ENCODE measurements at places on chromosomes 4 and X.

GRCh38 chr4:117575850-117576249, 458.4 kb upstream of the NDST3 start:
- H3K36me3 ChIP-seq: no peaks in the 10 kb centered on the region
- H3K4me1 ChIP-seq: no peaks in the 10 kb centered on the region
- H3K4me3 ChIP-seq: no peak overlapping the region
- DNase-seq: no peak
- no peak overlapping the region for H3K27ac ChIP-seq

DNA sequence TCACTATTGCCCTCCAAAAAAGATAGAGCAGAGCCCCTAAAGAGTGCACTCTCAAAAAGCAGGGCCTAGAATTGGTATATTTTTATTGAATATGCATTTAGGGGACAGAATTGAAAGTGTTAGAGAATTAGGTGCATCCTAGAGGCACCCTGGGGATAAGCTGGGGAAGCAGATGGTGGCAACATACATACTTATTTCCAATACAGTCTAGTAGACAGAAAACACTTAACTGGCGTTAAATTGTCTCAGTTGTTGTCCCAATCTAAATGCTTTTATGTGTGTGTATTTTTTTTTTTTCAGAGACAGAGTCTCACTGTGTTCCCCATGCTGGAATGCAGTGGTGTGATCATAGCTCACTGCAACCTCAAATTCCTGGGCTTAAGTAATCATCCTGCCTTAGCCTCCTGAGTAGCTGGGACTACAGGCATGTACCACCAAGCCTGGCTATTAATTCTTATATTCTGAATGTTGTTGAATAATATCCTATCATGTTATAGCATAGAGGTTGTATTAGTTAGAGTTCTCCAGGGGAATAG, 481.8 kb downstream of the GRXCR1 start:
- H3K4me1 ChIP-seq: no peaks in the 10 kb centered on the region
- H3K36me3 ChIP-seq: no peaks in the 10 kb centered on the region
- H3K27me3 ChIP-seq: no peaks in the 10 kb centered on the region
- no peak for DNase-seq
- no peak overlapping the region for H3K4me3 ChIP-seq

DNA sequence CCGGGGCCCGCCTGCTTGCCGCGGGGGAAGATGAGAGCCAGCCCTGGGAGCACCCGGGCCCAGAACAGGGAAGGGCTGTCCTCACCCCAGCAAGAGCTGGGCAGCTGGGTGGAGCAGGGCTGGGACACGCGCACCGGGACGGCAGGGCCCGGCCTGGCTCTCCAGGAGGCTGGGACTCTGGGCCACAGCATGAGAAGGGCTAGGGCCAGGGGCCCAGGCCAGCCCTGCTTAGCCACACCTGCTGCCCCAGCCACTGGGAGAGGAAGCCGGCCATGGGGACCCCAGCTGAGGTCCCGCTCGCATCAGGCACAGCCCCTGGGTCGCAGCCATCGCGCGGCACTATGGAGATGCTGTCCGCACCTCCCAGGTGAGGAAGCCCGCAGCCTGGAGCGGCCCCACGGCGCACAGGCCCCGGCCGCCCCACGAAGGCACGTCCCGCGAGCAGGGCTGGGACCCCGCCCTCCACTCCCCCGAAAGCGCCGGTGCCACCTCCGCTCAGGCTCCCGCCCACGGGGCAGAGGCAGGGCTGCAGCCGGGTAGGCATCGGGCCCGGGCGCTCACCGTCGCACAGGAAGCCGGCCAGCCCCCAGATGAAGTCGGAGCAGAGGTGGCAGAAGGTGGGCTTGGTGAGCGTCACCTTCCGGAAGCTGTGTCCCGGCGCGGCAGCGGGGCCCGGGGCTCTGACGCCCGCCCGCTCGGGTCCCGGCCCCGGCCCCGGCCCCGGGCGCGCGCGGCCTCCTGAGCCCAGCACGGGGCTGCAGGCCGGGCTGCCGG, 531 bp downstream of the DGKQ start:
- H3K36me3 ChIP-seq: no peaks in the 10 kb centered on the region
- peak; percentile 69 for DNase-seq
- H3K27me3 ChIP-seq: no peaks in the 10 kb centered on the region
- peak overlapping the region; percentile 58 for H3K4me3 ChIP-seq
- H3K4me1 ChIP-seq: peaks cover 6% of the 10 kb centered on the region

- no peak overlapping the region for H3K27ac ChIP-seq
- no peaks in the 10 kb centered on the region for H3K36me3 ChIP-seq
- no peak overlapping the region for H3K4me3 ChIP-seq
These were observed 17.5 kb downstream of the IL13RA2 start for GRCh38 chrX:114999906-115000305.

Data from activated CD4-positive, alpha-beta T cell treated with anti-CD3 and anti-CD28 coated beads for 36 hours (primary cell).